ENCODE measurements at places on chromosomes 13 and 19.
A peak's percentile ranks its signal among the peaks of the same experiment; 100 is the strongest.

GRCh38 chr19:50258918-50259372, 55.5 kb downstream of the MYH14 start:
- no peak for DNase-seq

GRCh38 chr19:49061445-49061844, 3.2 kb downstream of the NTF4 start:
- no peak for DNase-seq

DNA sequence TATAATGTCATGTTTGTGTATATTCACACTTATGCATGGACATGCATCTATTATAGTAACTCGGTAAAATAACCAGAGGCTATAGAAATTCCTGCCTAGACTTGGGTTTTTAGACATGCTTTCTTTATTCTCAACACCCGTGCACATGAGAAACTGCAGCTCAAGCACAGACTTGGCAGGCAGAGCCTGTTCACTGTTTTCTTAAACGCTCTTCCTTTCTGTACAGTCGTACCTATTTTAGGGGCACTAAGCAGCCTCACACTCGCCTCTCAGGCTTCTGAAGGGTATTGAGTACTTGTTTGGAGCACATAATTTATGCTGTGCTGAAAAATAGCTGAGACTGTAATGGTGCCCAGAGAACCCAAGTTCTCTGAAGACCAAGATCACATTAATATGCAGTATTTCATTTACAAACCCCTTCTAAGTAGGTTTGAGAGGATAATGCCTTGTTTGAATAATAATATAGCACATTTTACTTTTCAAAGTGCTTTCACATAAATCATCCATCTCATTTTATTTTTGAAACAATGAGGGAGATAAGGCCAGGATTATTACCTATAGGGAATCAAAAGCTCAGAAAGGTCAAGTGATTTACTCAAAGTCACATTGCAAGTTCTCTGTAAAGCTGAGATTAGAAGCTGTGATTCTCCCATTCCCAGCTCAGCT, 429.9 kb downstream of the SPRY2 start:
- no peak for DNase-seq

DNA sequence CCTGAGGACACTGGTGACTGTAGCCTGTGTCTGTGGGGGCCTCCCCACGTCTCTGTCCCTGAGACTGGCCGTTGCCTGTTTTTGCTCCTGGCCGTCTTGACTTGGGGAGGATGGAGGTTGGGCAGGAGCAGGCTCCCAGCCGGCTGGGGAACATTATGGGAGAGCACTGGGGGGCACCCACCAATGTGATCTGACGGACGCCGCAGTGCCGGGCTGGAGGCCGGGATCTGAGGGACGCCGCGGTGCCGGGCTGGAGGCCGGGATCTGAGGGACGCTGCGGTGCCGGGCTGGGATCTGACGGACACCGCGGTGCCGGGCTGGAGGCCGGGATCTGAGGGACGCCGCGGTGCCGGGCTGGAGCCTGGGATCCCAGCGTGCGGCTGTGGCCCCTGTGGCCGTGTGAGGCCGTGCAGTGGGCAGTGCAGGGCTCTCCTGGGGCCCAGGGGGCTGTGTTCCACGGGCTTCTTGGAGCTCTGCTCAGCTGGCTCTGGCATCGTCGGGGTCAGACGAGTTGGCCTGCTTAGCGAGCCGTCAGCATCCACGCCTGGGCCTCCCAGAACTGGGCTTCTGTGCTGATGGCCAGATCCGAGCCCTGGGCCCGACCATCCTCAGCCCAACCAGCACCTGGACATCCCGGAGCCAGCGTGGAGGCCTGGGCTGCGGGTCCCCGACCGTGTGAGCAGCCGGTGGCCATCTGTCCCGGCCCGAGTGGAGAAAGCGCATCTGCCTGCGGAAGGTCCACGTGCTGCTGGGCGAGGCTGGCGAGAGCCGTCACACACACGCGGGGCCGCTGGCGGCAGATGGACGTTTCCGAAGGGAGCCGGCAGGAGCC, 45.8 kb downstream of the GAS6 start:
- DNase-seq, result no peak

GRCh38 chr19:3987619-3988371, 2.5 kb upstream of the EEF2 start:
- DNase-seq, result peak; percentile 82

- DNase-seq, result no peak
Measured at GRCh38 chr13:40187324-40187795, 479.1 kb downstream of the FOXO1 start.

GRCh38 chr19:14404312-14404711, 14.8 kb downstream of the DDX39A start:
- DNase-seq, result no peak

DNA sequence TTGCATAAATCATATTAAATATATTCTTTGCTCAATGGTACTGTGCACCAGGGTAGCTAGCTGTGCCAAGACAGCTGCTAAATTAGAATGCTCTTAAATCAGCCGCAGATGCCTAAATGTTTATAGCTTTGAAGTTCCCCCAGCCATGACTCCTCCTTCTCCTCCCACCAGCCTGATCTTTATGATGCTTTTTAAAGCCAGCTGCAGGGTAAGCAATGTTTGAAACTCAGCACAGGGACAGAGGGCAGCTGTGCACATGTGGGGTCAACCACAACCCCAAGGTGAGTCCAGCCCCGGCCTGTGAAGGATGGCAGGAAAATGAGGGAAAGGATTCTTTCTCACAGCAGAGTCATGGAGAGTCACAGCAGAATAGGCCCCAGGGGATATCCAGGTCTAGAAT, 635.7 kb downstream of the UQCRFS1 start:
- DNase-seq, result no peak

DNA sequence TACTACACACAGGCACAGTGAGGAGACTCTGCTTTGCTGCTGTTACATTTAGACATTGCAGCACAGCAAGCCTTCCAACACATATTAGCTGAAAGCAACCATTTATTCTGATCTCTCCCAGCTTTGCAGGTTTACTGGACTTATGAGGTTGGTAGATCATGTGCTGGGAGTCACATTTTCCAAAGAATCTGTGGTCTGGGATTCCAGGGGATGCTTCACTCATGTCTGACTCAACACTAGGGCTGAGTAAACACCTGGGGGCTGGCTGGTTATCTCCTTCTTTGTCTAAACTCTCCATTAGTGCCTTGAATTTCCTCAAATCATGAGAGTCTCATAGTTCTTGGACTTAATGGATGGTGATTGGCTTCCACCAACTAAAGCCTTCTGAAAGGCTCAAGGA, 5.4 kb upstream of the LGALS13 start:
- DNase-seq, result no peak

DNA sequence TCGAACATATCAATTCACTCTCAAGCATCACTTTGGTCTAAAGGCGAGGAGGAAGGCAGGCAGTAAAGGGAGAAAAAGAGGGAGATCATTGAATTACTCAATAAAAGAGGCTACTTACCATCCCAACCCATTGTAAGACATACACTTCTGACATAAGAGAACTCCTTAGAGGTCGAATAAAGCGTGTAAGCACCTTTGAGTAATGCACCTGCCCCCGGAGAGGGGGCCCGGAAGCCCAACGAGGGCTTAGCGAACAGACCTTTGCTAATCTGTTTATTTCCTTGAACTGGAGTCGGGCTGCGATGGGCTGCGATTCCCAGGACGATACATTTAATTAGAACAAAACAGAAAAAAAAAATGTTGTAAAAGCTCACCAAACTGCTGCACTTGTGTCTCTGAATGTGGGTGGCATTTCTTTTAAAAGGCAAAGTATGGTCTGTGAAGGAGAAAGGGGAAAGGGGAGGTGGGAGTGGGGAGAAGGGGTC, 3.0 kb downstream of the ZC3H4 start:
- peak; percentile 28 for DNase-seq

- no peak for DNase-seq
Measured at GRCh38 chr19:8075158-8076074, 22.9 kb downstream of the CCL25 start.

- DNase-seq, result no peak
Measured at GRCh38 chr19:18086590-18087138, at the start of gene IL12RB1. Gene IL12RB1 (minus strand): TSS chr19:18086934. CDS start chr19:18086823, 111 bp downstream.

DNA sequence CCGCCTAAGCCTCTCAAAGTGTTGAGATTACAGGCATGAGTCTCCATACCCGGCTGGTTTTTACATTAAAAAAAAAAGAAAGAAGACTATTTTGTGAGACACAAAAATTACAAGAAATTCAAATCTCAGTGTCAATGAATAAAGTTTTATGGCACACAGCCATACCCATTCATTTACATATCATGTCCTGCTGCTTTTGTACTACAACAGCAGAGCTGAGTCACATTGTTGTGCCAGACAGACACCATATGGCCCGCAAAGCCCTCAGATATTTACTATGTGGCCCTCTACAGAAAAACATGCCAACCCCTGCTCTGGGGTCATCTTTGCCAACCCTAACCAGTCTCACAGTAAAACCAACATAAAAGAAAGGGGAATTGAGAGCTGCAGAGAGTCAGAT, 5.3 kb downstream of the SMIM7 start:
- DNase-seq, result no peak

DNA sequence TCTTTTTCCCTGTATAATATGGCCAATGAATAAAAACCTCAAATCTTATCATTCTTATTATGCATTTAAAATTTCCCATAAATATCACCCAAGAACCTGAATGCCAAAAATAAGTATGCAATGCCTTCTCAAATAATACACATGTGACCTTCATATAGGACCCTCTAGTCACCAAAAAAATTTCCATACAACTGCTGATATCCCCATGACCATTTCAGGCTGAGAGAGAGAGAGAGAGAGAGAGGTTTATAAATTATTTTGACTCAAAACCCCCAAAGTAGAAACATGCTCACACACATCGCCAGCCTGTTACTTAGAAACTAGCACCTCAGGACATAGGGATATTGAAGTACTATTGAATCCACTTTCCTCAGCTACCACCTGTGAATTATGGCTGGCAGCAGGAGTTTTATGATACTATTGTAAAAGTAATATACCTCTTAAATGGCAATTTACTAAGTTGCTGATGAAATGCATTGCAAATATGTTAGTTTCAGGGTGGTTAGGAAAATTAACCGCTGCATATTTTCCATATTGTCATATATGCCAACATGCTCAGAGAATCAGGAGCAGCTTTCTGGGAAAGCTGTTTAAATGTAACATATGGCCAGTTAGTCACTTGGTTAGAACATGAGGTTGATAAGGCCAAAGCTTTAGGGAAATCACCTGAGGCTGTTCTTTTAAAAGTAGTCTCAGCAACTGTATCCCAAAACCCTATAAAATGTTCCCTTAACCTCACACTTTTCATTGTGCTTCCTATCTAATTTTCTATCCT, 230.8 kb downstream of the DCT start:
- DNase-seq, result no peak

- no peak for DNase-seq
Measured at GRCh38 chr19:19460258-19460731, 54.8 kb downstream of the GATAD2A start.

DNA sequence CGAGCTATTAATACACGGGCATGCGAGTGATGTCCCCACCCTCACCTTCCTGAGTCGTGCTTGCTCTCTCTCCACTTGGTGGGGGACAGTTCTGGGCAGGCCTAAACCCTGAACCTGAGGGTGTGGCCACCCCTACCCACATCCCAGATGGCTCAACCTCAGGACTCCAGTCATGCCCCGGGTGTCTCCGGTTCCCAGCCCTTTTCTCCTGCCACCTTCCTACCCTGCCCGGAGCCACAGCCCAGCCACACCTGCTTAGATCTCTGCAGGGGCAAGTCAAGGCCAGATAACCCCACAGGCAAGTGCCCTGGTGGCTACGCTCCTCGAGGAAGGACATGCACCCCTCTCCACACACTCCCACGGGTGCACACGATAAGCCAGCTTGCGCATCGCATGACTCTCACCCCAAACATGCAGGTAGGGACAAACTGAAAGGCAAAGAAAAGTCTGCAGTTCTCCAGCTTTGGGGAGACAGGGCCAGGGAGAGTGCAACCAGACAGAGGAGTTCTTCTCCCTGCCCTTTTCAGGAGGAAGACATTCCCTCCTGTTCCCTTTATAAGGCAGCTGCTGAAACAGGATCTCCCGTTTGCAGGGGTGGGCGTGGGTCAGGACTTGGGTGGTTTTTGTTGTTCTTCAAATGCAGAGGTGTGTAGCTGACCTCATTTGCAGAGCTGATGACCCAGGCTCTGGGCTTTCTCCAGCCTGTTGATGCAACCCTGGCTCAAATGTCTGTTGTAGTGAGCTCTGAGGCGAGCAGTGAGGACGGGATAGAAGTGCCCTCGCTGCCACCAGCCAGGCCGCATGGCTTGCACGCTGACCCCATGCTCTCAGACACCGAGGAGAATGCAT, 88.6 kb downstream of the DPF1 start:
- no peak for DNase-seq

GRCh38 chr13:41970918-41971317, 10.0 kb upstream of the VWA8 start:
- DNase-seq, result no peak

DNA sequence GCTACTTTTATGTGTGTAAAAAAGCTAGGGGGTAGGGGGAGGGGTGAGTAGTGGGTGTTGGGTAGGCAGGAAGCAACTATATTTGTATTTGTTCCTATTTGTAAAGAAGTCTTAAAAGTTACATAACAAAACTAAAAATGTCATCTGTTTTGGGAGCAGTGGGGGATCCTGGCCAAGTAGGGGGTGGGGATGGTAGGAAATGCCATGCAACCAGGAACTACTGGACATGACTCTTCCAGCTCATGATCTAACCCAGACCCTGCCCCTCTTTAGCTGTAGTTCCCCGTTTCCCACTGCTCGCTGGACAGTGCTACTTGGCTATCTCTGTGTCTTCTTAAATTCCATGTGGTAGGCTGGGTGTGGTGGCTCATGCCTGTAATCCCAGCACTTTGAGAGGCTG, 3.2 kb downstream of the GTF3A start:
- no peak for DNase-seq

- no peak for DNase-seq
Measured at GRCh38 chr13:50386541-50387050, 371.4 kb downstream of the KCNRG start.

Measured in stimulated activated CD4-positive, alpha-beta T cell treated with anti-CD3 and anti-CD28 coated beads, TNF-alpha, amount 100 ng/mL, for 4 hours (primary cell).